ENCODE measurements at places on chromosomes 7 and 10.

DNA sequence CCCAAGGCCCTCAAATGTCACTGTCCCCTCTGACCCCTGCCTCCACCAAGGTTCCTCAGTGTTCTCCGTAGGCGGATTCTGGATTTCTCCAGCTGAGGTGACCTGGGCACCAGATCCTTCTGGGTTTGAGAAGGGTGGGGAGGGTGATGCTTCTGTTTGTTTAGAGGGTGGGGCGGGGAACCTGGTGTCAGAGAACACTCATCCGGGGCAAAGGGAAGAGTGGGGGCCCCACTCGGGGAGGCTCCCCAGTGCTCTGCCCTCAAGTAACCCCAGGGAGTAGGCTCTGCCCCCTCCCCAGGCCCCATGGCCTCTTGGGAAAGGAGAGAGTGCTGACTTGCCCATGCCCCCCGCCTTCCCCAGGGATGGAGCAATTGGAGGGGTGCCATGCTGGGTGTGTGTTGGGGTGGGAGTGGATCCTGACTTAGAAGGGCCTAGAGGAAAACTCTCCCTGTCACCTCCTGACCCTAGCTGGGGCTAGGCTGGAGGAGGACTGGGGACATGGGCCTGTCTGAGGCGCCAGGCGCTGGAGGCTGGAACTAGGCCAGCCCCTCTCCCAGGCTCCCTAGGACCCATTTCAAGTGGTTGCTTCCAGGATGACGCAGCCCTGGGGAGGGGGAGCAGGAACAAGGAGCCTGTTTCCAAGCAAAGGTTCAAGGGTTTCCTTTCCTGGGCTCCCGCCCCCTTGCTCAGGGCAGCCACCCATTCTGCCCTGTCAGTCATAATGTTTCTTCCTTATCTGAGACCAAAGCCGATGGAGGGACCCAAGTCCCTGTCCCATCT lies 27.9 kb downstream of the KAZALD1 start:
- DNase-seq = no peak

- peak; percentile 81 for DNase-seq
These were observed 859 bp upstream of the CH25H start for GRCh38 chr10:89207801-89208551.

DNA sequence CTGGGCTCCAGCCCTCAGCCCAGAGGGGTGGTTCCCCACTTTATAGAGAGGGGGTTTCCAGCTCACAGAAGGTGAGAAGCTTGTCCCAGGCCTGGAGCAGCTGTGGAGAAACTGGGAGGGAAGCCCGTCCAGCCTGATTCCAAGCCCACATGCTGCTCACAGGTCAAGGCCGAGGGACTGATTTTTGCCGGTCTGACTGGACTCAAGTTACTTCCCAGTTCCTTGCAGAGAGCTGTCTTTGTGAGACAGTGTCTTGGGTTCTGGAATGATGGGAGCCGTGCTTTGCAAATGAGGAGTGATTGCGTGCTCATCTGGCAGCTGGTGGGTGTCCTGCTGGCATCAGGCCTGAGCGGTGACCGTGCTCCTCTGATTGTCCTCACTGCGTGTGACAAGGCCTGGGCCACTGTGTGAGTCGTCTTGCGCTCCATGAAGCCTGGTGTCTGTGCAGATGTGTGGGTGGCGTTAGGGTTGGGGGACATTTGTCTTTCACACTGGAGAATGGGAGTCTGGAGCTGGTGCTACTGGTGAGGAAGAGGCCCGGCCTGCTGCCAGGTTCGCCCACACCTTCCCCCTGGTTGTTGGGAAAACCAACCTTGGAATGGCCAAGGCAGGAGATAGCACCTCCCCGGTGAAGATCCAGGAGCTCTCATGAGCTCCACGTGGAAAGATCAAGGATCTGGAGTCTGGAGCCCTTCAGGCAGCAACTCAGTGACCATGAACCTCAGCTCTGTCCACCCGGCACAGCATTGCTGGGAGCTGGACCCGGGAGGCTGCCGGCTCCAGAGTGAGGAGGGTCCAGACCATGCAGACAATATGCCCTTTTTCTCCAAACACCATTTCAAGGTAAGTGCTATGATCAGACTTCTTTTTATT lies 129.6 kb downstream of the SMURF1 start:
- no peak for DNase-seq

DNA sequence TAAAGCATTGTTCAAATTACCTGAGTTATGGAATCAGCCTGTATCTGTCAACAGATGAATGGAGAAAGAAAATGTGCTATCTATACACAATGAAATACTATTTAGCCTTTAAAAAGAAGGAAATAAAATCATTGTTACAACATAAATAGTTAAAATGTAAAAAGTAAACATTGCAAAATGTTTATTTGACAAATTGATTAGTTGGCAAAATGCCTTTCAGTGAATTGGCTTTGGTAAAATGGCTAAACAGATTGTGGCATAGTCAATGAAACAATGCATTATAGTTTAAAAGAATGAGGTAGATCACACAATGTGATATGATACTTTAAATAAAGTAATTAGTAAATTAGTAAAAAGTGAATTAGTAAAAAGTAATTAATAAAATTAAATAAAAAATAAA lies 204.8 kb upstream of the MAGI2 start:
- no peak for DNase-seq

GRCh38 chr10:121189066-121189465 lies 337.9 kb downstream of the WDR11 start:
- DNase-seq = no peak

DNA sequence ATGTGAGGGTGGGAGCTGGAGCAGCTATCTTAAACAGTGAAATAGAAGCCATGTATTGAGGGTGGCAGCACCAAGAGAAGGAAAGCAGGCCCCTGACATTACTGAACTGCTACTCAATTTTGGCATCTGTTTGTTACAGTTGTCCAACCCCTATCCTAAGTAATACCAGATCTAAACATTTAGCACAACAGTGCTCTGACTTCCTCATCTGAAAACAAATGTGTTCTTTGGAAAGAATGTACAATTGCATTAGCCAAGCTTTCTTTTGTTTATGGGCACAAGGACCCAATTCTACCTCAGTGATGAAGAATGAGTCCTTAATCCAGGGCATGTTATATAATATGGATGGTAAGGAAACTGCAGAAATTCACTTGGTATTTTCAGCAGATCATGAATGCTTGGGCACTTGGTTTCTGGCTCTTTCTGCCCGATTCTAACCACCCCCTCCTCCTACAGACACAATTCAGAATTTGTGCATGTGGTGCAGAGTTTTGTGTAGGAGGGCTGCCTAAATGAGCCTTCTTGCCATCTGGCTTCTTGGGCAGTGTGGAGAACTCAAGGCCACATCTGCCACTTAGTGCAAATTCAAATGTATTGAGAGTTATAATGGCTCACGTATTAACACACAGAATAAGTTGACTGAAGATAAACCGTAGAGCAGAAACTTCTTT lies 36.9 kb upstream of the KMT2E start:
- no peak for DNase-seq

DNA sequence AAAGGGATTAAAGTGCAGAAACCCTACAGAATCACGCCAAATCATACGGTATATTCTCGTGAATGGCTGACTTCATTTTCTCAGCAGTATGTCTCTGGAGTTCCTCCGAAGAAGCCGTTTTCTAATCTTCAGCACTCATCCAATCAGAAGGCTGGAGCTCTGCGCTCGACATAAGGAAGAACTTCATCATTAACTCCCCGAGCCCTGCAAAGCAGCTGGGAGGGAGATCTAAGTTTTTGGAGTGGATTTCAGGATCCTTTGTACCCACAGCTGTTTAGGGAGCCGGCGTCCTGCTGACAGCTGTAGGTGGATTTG lies 40.7 kb upstream of the SDK1 start:
- no peak for DNase-seq

DNA sequence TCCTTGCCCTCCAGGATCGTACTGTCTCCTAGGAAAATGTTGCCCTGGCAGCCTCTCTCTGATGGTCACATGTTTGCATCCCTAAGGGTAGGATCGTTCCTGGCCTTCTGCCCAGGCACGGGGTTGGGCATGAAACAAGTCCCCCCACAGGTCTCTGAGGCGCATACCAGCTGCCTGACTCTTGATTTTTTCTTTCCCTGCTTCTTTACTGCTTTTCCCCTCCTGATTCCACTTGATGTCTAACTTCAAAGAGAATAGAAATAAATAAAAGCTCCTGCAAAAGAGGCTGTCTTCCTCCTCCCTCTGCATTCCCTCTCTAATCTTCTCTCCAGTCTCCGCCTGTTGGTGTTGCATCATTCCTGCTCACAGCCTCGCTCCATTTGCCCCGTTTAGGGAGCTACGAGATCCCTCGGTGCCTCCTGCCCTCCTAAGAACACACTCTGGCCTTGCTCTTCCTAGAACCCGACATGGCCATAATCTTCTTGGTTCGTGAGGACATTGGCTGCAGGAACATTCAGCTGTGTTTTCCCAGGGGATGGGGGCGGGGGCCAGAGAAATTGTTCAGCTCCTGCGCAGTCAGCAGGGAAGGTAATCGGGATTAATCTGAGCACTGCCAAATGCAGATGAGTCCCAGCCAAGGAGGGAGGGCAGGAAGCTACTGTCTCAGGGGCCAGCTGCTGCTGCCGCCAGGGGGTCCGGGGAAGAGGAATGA lies 26.0 kb downstream of the LEP start:
- DNase-seq = peak; percentile 79

DNA sequence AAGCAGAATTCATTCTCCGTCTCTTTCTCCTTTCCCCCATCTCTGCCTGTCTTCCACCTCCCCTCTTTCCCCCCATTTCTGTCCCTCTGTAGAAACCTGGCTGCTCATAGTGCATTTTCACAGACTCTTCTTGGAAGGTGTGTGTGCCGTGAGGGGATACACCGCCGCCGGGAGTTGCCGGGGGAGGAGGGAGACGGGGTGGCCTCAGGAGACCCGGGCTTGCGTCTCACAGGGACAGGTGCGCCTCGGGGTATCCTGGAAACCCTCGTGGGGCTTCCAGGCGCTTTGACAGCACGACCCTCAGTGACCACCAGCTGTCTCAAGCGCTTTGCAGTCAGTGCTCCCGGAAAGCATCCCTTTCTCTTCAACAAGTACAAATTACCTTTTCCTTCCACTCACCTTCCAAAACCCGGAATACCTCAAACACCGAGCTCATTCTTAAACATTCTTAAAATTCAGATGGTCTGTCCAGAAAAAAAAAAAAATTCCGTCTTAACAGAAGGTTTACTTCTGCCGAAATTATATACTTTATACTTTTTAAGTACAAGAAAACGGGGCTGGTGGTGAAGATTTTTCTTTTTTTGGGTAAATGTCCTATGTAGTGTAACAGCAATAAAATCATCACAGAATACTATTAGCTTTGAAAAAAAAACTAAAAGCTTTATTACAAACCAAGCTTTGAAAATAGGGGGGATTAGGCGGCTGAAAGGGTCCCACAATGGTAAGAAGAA lies 8.2 kb downstream of the EMX2 start:
- DNase-seq = peak; percentile 31

DNA sequence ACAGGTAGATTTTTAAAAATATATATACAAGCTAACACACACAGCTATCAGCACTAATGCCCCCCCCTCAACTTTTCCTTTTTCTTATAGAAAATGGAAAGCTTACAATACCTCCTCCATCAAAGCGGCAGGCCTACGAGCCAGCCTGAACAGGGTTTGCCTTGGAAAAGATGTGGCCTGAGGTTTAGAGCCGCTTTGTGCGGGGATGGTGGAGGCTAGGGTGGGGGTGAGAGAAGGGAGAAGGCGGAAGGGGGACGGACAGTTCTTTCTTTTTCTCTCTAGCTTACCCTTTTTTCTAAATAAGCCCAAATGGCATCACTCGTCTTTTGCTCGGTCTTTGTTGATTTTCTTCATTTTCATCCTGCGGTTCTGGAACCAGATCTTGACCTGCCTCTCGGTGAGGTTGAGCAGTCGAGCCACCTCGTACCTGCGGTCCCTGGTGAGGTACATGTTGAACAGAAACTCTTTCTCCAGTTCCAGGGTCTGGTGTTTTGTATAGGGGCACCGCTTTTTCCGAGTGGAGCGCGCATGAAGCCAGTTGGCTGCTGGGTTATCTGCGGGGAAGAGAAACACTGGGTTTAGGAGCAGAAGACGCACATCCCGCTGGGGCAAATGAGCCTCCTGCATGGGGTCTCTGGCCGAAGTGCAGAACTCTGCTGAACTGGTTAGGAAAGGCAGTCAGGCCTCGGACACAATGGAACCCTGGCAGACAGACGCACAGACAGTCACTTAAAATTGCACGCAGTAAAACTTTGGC lies 1.9 kb downstream of the HOXA9 start:
- DNase-seq = no peak

DNA sequence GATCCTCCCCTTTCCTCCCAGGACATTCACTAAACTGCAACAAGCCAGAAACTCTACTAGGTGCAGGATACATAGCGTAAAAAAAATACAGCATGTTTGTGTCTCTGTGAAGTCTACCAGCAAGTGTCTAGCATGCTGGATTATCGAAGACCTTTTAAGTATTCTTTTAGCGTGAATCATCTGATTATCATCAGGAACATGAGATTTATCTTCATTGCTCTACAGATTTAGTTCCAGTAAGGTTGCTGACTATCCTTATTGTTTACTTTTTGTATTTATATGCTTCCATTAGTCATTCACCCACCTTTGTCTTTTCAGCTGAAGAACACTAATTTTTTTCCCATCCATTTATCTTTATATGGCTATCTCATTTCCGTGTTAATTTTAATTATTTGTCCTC lies 62.8 kb downstream of the PDZD8 start:
- no peak for DNase-seq

DNA sequence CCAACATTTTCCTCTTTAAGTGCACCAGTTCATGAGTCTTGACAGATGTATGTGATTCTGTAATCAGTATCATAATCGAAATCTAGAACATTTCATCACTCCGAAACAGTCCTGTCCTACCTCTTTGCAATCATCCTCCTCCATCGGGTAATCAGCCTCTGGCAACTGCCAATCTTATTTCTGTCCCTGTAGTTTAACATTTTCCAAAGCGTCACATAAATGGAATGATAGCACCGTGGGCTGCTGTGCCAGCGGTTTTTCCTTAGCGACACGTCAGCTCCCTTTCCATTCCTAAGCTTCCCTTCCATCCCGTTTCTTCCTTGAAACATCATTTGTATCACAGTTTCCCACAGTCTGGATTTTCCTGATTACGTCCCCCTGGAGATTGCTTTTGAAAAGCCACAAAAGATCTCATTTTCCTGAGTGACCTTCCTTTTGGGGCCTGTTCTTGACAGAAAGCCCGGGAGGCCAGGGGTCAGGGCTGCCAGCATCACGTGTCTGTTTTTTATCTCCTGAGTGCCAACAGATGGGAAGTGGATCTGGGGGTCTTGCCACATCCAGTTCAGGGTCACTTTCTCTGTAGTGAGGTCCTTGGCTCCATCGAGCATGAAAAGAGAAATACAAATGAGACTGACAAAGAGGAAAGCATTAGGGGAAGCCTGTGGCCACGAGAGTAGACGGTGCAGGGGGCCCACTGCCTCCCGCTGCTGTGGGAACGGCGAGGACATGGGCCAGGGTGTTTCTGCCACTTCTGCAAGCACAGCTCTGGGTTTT lies 31.6 kb downstream of the TMEM120A start:
- DNase-seq = peak; percentile 56
